H1 (cell line): ENCODE measurements at places on chromosomes 1 and 21.

DNA sequence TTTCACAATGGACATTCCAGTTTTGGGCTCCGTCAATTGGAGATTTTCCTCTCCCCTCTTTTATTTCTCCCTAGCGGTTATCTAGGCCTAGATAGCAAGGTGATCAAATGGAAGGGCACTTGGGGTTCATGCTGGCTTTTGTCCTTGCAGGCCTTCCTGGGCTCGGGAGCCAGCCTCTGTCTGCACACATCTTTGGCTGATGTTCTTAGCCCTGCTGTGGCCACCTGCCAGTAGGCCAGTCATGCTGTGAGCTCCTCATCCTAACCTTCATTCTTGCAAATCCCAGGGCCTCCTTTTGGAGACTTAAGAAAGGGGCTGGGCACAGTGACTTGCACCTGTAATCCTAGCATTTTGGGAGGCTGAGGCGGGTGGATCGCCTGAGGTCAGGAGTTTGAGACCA is 13.5 kb downstream of the TIE1 start:
- no peak for DNase-seq

DNA sequence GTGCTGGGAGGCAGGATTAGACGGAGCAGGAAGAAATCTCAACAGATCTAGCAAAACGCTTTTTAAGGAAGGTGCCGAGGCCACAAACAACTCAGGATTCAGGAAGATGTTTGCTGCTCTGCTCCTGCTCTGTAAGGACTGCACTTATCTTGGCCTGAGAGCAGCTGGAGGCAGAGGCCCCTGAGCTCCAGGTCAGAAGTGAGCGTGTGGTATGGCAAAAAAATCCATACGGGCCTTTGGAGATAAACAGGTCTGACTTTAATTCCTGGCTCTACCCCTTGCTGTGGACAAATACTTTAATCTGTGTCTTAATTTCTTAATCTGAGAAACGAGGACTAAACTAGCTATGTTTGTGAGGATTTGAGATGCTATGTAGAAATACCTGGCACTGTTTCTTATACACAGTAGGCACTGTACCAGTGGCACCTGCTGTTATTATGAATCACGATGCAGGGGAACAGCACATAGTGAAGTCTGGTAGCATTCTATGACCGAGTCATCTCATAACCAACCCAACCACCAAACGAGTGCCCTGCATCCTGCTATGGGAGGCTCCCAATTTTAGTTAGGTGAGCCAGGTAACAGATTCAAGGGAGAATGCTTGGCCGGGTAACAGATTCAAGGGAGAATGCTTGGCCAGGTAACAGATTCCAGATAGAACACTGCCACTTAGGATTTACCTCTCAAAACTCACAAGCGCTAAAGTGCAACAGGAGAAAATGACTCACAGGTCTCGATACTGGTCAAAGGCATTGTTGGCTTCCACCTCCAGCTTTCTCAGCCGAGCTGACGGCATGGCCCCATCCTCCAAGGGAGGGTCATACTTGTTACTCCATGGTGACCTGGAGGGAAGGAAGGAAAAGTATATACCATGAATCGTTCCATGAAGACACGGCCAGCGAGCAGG is 65.9 kb downstream of the SLC66A1 start:
- no peak for DNase-seq

DNA sequence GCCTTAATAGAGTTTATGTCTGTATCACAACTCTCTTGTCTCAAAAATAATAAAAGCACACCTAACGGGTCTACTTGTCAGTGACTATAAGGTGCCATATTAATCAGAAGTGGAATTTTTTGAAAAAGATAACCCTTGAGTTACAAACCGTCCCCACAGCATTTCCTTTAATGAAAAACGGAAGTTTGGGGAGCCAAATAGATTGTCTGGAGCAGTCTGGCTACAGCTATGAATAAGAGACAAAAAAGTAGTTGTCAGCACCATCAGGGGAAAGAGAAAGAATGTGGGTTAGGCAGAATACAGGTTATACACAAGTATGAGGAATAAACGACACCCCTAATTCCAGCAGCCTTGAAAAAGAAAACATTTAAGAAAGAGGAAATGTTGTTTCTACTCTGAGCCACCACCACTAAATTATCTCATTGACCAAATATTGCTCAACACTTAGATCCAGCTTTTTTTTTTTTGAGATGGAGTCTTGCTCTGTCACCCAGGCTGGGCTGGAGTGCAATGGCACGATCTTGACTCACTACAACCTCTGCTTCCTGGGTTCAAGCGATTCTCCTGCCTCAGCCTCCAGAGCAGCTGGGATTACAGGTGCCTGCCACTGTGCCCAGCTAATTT is 29.4 kb upstream of the USP24 start:
- DNase-seq, result no peak

GRCh38 chr21:44757731-44758130 is 43.9 kb downstream of the UBE2G2 start:
- DNase-seq, result no peak

DNA sequence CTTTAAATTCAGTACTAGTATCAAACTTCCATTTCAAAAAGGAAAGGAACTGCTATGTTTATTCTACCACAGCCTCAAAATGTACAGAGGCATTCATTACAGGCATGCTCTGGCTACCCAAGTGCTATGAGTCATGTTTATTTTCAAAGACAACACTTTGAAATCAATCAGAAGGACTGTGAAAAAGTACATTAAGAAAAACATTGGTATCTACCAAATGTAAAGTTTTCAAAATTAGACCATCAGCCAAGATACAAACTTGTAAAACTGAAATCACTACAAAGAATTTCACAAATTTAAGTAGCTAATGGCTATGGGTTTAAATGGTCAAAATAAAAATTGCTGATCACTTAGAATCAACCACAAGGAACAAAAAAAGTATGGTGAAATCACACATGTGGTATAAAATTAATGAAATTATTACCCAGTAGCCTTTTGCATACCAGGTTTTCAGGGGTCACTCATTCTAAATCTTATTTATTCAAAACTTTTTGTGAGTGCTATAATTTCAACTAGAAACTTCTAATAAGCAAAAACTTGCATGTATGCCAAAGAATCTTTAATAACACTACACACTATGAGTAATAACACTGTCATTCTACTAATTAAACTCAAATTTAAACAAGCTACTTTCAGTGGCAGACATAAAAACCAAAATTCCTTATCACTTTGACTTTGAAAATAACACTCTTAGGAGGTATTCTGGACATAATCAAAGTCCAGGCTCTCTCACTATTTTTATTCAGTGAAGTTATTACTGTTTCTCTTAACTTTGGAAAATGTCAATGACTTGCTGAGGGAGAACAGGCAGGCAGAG is 49.2 kb downstream of the ENAH start:
- DNase-seq, result no peak

DNA sequence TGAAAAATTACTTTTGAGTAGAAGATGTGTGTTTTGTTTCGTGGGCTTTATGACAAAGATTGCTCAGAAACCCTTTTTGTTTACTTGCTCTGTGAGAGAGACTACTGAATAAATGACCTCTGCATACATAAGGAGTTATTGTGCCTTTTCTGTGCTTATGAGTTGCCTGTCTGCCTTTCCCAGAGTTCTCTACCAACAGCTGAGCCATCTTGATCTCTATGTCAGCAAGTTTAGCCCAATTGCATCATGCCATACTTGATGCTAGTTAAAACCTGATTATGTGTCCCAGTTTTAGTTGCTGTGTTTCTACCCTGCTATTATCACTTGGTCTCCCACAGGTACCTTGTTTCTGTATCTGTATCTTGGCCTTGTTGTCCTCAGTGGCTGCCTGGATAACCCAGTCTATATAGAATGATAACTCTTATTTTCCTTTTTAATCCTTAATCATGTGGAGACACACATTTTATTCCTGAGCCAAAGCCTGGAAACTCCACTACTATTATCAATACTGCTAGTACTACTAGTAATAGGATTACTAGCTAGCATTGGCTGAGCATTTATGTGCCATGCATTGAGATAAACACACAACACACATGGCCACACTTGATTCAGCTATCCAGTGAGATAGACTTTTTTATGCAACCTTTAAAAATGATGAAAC is 28.7 kb upstream of the GNG12 start:
- DNase-seq, result no peak
